GM23338 (cell line): ENCODE measurements at places on chromosomes 1 and 21.

DNA sequence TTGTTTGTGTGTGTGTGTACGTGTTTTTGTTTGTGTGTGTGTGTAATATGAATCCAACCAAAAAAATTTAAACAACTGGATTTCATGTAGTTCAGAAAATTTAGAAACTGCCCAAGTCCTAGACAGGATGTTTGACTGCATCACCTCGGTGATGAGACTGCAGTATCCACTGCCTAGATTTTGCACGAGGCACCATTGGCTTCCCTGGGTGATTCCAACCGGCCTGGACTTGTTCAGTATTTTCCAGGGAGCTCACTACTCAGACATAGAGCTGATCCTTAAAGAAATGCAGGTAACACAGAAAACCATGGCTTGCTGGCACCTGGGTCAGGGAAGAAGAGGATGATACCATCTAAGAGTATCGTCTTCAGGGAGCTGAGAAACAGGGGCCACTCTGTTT, 18.2 kb upstream of the KCNK2 start:
- no peak for DNase-seq

GRCh38 chr1:27621051-27621920, 13.7 kb downstream of the FGR start:
- DNase-seq = no peak

DNA sequence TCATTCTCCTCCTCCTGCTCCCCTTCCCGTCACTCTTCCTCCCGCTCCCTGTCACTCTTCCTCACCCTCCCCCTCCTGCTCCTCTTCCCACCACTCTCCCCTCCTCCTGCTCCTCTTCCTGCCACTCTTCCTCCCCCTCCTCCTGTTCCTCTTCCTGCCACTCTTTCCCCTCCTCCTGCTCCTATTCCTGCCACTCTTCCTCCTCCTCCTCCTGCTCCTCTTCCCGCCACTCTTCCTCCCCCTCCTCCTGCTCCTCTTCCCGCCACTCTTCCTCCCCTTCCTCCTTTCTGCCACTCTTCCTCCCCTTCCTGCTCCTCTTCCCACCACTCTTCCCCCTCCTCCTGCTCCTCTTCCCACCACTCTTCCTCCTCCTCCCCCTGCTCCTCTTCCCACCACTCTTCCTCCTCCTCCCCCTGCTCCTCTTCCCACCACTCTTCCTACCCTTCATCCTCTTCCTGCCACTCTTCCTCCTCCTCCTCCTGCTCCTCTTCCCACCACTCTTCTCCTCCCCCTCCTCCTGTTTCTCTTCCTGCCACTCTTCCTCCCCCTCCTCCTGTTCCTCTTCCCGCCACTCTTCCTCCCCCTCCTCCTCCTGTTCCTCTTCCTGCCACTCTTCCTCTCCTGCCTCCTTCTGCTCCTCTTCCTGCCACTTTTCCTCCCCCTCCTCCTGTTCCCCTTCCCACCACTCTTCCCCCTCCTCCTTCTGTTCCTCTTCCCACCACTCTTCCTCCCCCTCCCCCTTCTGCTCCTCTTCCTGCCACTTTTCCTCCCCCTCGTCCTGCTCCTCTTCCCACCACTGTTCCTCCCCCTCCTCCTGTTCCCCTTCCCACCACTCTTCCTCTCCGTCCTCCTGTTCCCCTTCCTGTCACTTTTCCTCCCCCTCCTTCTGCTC, 28.7 kb upstream of the ARTN start:
- no peak for DNase-seq

DNA sequence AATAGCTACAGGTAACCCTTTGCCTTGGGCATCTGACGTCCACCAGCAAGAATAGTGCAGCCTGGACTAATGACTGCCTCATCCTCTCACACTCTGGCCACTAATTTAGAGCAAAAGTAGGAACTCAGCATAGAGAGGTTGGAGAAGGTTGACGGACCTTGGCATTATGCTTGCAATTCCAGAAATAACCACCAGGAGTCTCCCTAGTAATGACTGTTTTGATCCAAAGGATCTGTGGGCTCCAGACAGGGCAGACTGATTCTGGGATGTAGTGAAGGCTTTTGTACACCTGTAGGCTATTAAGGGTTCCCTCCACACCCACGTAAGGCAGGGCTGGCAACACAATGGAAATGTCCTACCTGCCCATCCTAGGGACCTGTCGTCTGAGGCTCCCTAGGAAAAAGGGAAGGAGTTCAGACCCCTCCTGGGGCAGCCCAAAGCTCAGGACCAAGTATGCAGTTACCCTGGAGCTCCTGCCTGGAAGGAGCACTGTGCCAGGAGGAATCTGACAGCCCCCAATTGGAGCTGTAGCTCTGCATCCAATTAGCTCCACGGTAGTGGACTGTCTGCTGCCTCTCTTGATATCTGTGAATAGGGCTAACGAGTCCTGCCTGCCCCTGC, 91.0 kb upstream of the TMEM51 start:
- peak; percentile 76 for DNase-seq

DNA sequence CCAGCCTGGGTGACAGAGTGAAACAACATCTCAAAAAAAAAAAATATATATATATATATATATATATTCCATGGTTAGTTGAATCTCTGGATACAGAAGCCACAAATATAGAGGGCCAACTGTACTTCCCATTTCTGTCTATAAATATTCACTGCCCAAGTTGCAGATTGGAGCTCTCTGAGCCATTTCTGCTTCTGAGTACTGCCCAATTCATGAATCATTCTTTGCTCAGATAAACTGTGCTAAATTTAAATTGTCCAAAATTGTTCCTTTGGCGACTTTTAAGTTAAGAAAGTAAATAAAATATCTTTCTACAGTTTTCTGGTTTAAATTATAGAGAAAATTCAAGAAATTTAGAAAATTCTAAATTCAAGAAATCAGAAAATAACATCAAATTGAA, 23.2 kb upstream of the C1orf146 start:
- DNase-seq = no peak

GRCh38 chr1:163673759-163674151, 352.0 kb downstream of the NUF2 start:
- no peak for DNase-seq

- DNase-seq = no peak
These were observed 22.2 kb upstream of the KIF1B start for GRCh38 chr1:10188133-10188650.

DNA sequence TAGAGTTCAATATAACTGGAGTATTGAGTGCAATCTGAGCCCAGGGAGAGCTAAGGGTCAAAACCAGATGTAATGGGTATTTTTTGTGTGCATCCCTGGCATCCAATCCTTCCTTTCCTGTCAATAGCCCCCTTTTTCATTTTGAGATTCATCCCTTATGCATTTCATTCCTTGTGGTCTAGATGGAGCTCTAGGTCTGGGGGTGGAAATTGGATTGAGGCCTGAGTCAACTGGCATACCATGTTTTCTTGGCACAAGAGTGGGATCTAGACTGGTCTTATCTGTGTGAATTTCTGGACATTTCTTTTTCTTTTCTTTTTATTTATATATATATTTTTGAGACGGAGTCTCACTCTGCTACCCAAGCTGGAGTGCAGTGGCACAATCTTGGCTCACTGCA, 67.3 kb upstream of the RAB3GAP2 start:
- DNase-seq = peak; percentile 24

DNA sequence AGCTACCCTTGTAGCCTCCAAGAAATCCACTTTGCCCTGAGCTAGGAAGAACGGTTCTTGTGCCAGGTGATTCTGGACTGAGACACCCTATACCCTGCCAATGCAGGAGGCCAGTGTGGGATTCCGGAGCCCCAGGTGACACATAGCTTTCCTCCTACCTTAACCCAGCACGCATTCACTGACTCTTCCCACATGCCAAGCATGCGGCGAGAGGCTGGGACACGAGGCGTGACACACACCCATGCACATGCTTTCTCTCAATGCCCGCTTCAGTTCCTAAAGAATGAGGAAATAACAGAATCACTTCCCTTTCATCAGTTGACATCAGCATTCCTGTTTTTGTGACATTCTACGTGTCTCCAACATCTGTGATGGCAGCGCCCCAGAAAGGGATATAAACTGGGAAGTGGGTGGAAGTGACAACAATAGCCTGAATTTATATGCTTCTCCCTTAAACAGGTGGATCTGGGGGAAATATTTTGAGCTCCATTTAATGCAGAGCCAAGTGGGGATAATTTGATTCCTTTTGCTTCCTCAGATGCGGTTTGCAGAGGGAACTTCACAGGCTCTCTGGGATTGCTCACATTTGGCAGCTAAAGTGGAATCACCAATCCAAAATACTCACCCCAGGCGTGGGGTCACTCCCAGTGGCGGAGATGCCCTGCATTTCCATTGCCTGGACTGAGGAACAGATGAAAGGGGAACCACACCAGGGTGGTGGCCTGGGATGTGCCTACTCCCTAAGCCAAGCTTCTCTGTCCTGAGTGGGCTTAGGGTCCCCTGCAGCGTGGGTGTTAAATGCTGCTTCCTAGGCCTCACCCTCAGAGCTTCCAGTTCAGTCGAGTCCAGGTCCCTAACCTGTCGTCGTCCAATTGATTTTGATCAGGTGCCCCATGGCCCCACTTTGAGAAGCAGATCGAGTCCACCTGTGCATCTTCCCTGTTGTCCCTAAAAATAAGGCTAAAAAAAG, 445.1 kb downstream of the SIPA1L2 start:
- no peak for DNase-seq

- no peak for DNase-seq
These were observed 107.1 kb downstream of the TLR5 start for GRCh38 chr1:223035724-223036478.

GRCh38 chr1:201259476-201260235, 23.6 kb upstream of the PKP1 start:
- DNase-seq = peak; percentile 82

DNA sequence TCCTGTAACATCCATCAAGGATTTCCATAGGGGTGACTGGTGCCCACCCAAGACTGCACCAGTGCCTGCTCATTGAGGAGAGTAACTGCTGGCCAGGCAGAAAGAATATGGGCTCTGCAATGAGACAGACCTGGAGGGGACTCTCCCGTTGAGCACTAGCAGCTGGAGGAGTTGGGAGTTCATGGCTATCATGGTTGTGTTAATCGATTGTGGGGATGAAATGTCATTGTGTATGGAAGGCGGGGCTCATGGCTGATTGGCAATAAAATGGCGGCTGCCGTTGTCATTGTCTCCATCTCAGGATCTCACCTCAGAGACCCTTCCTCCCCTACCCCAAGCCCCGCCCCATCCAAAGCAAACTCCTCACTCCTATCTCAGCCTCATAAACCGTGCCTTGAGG, 3.9 kb downstream of the TMEM125 start:
- DNase-seq = no peak

DNA sequence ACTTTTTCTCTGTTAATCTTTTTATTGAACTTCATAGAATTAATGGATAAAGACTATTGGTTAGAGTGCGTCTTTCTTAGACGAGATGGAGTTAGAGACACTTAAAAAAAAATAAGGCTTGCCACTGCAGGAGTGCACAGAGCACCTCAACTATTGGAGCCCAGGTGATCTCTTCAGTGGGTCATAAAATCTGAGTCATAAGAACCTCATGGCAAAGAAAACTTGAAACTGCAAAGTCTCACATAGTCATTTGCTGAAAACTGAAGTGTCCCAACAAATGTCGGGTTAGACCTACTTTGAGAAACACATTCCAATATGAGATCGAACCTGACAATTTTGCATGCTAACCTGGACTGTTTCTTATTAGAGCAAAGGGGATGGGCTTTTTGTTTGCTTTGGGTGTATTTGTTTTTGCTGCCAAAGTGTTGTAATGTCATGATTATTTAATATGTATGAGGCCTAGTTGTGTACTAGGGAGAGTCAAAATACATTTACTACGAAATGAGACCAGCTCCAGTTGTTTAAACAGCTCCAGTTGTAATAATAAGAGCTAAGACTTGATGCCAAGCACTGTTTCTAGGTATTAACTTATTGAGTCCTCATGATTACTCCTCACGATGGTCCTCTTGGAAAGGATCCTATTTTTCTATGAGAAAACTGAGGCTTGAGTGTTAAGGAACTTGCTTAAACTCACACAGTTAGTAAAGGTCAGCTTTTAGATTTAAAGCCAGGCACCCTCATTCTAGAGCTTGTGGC, 65.1 kb downstream of the DDR2 start:
- DNase-seq = no peak

DNA sequence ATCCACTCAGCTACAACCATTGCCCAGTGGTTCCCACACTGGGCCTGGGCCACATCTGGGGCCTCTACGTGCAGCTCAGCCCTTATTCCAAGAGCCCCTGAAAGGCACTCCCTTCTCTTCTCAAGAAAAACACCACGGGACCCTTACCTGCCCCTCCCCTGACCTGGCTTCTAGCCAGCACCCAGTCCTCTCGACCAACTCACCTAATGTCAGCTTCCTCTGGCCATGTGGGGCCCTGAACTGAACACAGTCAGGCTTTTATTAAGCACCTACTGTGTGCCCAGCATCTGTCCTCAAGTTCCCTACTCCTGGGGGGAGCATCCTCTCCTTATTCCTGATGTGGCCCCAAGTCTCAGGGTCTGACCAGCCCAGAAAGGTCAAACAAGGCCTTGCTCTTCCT, 208.4 kb downstream of the MATN1 start:
- no peak for DNase-seq

GRCh38 chr1:3471356-3472087, 17.1 kb downstream of the ARHGEF16 start:
- DNase-seq = peak; percentile 76

DNA sequence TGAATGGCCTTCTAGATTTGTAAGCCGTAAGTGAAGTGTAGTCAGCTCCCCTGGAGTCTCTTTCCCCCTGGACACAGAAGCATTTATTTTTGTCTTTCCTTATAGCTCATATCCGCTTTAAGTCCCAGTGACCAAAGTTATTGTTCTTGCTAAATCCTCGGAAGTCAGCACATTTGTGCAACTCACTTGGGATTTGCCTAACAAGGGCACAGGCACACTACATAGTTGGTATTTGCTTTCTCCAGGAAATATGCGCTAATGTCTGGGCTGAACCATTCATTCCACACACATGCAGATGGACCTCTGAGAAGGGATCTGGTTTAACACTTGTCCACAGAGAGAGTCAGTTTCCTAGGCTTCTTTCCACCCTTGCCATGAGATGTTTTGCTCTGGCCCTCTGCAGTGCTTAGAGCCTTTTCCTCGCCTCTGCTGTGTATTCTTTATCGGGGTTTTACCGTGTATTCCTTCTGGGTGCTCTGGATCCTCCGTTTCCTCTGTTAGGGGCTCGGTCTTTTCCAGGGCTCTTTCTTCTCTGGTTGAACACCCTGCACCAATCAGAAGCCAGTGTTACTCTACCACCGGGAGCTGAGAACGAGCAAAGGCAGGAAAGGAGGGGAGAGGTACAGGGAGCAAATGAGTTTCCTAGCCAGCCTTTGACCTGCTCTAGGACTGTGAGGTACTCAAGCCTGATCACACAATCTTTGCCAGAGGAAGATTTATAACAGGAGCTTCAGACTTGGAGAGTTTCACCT, 72.4 kb downstream of the ABCA4 start:
- peak; percentile 49 for DNase-seq
